ENCODE measurements at places on chromosomes 1 and 21.

DNA sequence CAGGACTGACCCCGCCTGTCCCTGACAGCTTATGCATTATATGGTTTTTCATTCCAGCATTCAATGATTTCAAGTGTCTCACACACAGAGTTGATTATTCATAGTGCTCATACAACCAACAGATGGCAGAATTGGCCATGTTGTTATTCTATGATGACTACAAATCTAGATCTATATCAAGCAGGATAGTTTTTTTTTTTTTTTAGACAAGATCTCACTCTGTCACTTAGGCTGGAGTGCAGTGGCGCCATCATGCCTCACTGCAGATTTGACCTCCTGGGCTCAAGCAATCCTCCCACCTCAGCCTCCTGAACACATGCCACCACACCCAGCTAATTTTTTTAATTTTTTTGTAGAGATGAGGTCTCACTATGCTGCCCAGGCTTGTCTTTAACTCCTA lies 40.1 kb upstream of the LRRC8D start:
- DNase-seq, result peak; percentile 39

- no peak for DNase-seq
Measured at GRCh38 chr1:65421351-65422025, 1.0 kb downstream of the LEPR start.

- peak; percentile 30 for DNase-seq
Measured at GRCh38 chr1:44406737-44407429, 1.8 kb downstream of the RNF220 start.

DNA sequence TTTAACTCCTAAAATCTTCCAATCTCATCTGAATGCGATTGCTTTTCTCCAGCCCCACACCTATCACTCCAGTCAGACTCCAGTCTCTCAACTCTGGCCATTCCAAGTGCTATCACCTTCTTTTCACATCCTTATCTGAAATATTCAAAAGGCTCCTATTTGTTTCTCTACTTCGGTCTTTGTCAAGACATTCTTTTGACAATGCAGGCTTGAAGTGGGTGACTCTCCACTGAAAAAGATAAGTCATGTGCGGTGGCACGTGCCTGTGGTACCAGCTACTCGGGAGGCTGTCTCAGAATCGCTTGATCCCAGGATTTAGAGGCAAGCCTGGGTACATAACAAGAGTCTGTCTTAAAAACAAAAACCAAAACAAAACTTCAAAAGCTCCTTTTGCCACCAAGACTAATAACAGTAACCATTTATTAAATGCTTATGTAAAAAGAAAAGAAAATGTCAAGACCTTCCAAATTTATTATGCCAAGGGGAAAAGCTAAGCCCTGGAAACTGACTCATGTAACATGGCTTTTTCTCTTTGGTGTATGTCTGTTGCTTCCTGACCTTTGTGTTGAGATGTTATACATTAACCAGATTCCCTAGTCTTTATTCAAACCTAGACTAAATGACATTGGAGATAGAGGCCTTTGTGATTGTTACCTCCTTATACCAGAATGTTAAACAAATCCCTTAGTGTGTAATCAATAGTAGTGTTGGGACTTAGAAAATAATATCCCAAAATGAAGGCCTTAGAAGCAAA lies 3.6 kb downstream of the ALG14 start:
- DNase-seq, result no peak

- no peak for DNase-seq
Measured at GRCh38 chr1:106620521-106620954, 435.9 kb upstream of the PRMT6 start.

Measured in naive thymus-derived CD4-positive, alpha-beta T cell (primary cell).